ENCODE measurements at places on chromosomes 11 and 22.

DNA sequence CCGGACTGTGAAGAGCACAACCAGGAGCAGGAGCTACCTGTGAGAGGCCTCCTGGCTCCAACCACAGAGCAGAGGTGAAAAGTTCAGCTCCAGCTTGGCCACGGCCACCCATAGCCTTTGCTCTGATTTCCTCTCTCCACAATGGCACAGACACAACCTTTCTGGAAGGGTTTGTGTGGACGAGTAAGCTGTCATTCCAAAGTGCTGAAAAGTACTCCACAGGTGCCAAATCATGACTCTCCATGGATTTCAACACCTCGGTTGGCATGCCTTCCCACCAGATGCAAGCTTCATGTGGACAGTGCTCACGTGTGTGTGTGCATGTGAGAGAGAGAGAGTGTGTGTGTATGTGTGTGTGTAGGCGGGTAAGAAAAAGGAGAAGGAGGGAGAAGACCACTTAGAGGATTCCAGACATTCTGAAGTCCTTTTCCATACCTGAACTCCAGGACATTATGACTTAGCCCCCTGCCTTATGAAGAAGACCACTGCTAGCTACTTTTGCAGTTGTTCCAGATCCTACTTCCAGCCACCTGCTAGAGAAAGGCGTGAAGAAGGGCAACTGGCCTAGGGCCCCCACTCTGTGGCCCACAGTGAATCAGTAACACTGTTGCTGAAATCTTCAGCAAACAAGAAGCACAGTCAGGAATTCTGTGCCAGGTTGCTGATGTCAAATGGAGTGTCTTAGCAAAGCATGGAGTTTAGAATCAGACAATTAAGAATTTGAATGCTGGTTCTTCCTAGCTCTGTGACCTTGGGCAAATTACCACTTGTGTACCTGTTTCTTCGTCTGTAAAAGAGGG, 13.9 kb upstream of the NAV2 start:
- no peak for DNase-seq

DNA sequence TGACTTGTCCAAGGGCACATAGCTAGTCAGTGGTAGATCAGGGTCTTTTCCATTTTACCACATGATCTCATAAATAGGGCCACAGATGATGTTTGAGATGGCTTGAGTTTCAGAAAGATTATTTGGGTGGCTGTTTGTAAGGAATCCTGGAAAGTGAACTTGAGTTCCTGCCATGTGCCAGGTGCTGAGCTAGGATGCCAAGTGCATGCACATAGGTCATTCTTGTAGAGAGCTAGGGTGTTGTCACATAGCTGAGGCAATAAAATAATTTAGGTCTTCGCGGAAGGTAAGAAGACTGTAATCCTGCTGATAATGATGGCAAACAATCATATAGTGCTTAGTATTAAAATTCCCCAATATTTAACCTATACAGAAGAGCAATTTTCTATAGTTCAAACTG, 1162.6 kb upstream of the TENM4 start:
- peak; percentile 68 for DNase-seq

DNA sequence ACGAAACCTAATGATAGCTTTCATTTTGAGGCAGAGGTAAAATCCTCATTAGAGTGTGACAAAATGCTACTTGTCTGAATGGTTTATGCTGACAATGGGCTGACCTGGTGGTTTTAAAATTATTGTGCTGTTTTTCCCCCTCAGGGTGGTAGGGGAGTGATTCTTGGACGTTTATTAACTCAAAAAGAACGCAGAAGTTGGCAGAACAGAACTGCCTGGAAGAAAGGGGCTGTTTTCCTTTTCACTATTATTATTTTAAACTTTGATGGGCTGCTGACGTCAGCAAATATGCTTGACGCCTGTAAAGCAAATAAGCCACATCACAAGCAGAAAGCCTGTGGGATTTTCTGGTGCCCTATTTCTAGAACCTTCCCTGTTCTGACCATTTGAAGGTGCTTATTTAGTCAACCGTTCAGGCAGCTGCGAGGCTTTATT, 4.0 kb downstream of the RASSF10 start:
- no peak for DNase-seq

DNA sequence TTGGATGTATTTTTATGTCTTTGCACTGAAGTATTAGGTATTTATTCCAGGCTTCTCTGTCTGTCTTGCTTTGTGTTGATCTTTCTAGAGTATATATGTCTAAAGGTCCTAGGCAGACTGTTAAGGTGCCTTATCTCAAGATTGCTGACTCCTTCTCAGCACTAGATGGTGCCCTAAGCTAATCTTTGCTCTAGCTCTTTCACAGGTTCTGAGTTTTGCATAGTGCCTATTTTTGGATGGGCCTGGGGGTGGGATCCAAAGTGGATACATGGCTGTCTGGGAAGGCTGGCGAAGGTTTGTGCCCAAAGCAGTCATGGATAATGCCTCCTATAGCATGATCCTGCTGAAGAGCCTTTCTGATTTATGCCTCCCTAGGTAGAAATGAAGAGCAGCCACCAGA, 154.9 kb downstream of the TRPC6 start:
- no peak for DNase-seq

DNA sequence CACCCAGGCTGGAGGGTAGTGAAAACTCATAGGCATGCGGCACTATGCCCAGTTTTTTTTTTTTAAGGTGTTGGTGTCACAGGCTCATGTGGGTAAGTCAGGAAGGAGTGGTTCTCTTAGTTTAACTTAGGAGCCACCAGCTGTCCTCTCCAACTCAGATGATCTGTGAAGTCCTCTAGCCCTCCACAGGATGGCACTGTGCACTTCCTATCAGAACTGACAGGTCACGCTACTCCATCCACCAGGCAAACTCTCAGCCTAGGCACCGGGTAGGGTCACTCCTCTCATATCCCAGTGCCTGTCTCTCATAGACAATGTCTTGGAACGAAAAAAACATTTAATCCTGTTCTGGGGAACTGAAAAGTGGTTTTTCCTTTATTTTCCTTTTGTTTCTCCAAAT, 16.5 kb downstream of the NAP1L4 start:
- peak; percentile 12 for DNase-seq

- DNase-seq: no peak
These were observed 27.3 kb upstream of the TCF20 start for GRCh38 chr22:42297778-42298177.

- DNase-seq: peak; percentile 29
These were observed 83.1 kb upstream of the MTNR1B start for GRCh38 chr11:92886243-92886905.

DNA sequence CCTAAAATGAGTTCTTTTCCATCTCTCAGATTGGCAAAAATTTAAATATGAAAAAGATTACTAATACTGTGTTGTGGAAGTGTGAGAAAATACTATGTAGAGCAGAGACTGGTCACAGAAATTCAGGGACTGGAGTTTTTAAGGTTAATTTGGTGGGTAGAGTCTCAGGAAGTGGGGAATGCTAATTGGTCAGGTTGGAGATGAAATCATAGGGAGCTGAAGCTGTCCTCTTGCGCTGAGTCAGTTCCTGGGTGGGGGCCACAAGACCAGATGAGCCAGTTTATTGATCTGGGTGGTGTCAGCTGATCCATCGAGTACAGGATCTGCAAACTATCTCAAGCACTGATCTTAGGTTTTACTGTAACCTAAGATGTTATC, 29.4 kb upstream of the TMEM86A start:
- no peak for DNase-seq

- no peak for DNase-seq
These were observed 164.6 kb downstream of the IGLL1 start for GRCh38 chr22:23415490-23415851.

GRCh38 chr22:24087071-24087795, 76.1 kb downstream of the CABIN1 start:
- no peak for DNase-seq

DNA sequence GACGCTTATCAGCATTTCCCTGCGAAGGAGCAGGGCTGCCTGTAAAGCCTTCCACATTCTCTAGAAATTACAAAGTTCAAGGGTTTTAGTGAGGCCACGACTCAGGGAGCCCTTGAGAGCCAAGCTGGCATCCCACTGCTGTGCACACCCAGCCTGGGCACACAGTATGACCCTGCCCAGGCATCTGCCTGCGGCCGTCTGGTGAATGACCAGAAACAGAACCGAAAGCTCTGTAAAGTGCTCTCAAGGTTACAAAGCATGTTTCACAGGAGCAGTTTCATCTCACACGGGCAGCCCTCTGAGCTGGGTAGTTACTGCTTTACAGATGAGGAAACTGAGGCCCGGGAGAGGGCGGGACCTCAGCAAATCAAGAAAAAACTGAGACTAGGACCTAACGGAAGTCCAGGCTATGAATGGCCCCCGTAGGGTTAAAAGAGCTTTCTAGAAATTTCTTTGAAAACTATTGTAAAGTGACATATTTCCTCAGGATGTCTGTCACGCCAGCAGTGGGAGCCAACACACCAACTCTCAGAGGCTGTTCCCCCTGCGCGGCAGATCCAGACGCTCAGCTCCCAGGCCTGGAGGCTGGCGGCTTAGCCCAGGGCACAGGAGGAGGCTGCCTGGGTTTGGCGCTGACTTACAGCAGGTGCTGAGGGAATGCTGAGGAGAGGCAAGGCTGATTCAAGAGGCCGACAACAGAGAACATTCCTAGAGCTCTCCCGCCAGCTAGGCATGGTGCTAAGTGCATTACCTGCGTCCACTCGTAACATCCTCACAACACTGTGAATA, 7.7 kb upstream of the TCF20 start:
- DNase-seq: no peak

All from large intestine (tissue), 12 donors.